ENCODE measurements at places on chromosomes 4 and X. TPM values are rescaled to one million over a fixed set of nuclear protein-coding genes. Genes with fewer than 3 reads are reported as not detected.

GRCh38 chrX:122582280-122582974 is 601.7 kb upstream of the GRIA3 start:
- no peak overlapping the region for H3K4me3 ChIP-seq
- no peak overlapping the region for H3K27ac ChIP-seq
- no peaks in the 10 kb centered on the region for H3K27me3 ChIP-seq
- H3K36me3 ChIP-seq, result no peaks in the 10 kb centered on the region
- H3K4me1 ChIP-seq, result no peaks in the 10 kb centered on the region

- H3K36me3 ChIP-seq, result no peaks in the 10 kb centered on the region
- H3K27ac ChIP-seq, result no peak overlapping the region
- no peak overlapping the region for H3K4me3 ChIP-seq
- peak; percentile 34 for DNase-seq
- no peaks in the 10 kb centered on the region for H3K4me1 ChIP-seq
Measured at GRCh38 chr4:178632415-178632814, 1190.2 kb upstream of the AGA start.

DNA sequence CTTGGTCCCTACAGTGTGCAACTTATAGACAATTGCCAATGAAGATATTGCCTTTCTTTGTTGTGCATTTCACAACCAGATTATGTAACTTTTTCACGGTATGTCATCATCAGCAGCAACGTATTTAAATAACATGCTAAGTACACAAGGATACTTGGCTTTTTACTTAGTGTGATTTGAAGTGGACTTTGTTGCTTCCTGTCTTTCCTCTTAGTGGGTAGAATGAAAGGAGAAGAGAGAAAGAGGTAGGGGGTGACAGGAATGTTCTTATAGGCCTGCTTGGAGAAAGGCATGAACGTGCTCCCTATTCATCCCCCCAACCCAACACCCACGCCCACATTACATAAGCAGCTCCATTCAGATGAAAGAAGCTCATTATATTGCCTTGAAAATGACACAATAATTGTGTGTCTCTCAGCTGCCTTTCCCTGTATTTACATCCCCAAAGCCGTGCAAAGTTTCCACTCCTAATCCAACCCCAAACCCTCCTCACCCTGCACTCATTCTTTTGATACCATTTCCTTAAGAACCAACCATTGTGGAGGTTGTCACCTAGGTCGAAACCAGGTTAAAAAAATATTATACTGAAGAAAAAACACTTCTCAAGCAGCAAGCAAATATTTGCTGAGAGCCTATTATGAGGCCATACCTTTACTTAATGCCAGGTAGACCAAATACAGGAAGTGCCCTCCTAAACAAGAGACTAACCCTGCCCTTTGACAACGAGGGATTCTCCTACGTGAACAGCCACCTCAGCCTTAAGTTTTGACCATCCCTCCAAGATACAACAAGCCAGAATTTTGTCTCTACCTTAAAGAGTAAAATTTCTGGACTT is 25.2 kb upstream of the GK start:
- no peaks in the 10 kb centered on the region for H3K36me3 ChIP-seq
- no peak overlapping the region for H3K27ac ChIP-seq
- H3K27me3 ChIP-seq, result no peaks in the 10 kb centered on the region
- H3K4me1 ChIP-seq, result no peaks in the 10 kb centered on the region

- no peak for DNase-seq
- peaks cover 8% of the 10 kb centered on the region for H3K4me1 ChIP-seq
- no peaks in the 10 kb centered on the region for H3K27me3 ChIP-seq
- no peak overlapping the region for H3K4me3 ChIP-seq
- no peaks in the 10 kb centered on the region for H3K36me3 ChIP-seq
Measured at GRCh38 chr4:187612301-187612700, 383.3 kb upstream of the ZFP42 start.

DNA sequence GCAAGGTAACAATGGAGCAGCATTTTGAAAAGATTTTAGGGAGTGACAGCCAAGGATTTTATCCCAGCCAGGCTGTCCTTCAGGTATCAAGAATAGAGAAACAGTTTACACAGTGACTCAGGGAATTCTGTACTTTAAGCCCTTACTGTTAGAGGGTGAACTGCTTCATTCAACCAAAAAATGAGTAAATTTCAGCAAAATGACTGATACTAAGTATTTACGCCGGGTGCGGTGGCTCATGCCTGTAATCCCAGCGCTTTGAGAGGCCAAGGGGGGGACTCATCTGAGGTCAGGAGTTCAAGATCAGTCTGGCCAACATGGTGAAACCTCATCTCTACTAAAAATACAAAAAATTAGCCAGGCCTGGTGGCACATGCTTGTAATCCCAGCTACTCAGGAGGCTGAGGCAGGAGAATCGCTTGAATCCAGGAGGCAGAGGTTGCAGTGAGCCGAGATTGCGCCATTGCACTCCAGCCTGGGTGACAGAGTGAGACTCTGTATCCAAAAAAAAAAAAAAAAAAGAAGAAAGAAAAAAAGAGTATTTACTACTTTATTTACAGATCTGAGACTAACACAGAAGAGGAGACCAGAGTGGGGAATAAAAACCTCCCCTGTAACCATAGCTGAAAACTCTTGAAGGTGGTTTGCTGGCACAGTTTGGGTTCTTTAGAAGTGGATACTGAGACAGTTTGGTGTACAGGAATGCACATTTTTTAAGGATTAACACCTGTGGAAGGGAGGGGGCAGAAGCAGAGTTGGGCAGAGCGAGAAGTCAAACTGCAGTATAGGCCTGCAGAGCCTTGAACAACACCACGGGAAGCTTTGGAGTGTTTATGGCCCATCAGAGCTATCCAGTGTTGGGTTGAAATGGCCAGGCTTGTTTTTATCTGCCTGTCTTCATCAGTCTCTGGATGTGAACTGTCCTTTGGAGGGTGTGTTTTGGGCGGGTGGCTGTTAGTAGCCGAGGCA is 40.5 kb downstream of the TMEM131L start:
- H3K4me1 ChIP-seq, result no peaks in the 10 kb centered on the region
- no peak overlapping the region for H3K27ac ChIP-seq
- H3K27me3 ChIP-seq, result no peaks in the 10 kb centered on the region
- no peak for DNase-seq
- H3K4me3 ChIP-seq, result no peak overlapping the region

DNA sequence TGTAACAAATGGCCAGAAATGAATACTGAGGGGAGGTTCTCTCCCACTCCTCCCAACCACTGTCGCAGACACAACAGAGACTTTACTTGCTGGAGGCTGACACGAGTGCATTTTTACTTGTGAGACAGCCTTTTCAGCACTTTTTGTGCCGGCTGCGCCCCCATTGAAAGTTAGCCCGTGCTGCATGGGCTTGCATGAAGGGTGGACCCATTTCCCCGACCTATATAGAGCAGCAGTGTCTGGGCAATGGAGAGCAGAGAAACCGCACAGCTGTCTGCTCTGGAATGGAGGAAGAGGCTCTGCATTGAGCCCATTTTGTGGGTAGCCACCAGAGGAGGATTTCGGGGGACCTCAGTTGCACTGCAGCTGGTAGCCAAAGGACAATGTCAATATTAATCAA is 208.8 kb downstream of the UGT8 start:
- no peaks in the 10 kb centered on the region for H3K4me1 ChIP-seq
- no peak overlapping the region for H3K4me3 ChIP-seq
- H3K36me3 ChIP-seq, result no peaks in the 10 kb centered on the region
- no peak overlapping the region for H3K27ac ChIP-seq

DNA sequence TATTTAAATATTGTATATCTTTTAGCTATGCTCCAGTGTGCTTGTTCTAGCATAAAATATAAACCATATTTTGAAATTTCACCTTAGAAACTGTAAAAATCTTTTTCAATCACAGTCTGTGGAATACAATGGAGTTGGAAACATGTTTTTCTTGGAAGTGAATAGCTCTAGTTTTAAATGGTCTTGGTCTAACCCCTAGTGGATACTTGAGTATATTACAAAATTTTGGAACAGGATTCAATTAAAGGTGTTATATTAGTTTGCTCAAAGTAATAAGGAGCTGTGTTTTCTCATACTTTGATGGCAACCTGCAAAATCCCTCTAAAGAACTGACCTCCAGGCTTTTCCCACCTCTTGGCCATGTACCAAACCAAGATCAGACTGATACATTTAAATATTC is 48.2 kb downstream of the STK26 start:
- DNase-seq, result peak; percentile 10
- no peaks in the 10 kb centered on the region for H3K4me1 ChIP-seq
- no peak overlapping the region for H3K27ac ChIP-seq
- H3K4me3 ChIP-seq, result no peak overlapping the region

GRCh38 chrX:17617806-17618205 is 119.5 kb upstream of the SCML1 start:
- H3K27me3 ChIP-seq, result no peaks in the 10 kb centered on the region
- H3K4me3 ChIP-seq, result no peak overlapping the region
- peak overlapping the region; percentile 72 for H3K27ac ChIP-seq
- no peaks in the 10 kb centered on the region for H3K36me3 ChIP-seq
- peak; percentile 21 for DNase-seq

DNA sequence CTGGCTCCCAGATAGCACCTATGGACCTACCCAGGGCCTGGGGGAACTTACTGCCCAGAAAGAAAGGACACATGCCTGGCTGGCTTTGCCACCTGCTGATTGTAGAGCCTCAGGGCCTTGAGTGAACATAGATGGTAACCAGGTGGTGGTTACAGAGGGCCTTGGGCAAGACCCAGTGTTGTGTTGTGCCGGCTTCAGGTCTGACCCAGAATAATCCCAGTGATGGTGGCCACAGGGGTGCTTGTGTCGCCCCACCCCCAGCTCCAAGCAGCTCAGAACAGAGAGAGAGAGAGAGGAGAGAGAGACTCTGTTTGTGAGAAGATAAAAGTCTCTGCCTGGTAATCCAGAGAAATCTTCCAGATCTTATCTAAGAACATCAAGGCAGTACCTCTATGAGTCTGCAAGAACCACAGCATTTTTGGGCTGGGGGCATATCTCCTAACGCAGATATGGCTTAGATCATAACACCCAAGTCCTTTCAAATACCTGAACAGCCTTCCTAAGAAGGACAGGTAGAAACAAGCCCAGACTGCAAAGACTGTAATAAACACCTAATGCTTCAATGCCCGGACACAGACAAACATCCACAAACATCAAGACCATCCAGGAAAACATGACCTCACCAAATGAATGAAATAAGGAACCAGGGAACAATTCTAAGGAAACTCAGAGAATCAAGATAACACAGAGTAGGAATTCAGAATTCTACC is 16.3 kb upstream of the RP2 start:
- no peaks in the 10 kb centered on the region for H3K36me3 ChIP-seq
- no peaks in the 10 kb centered on the region for H3K4me1 ChIP-seq
- no peak overlapping the region for H3K4me3 ChIP-seq
- no peaks in the 10 kb centered on the region for H3K27me3 ChIP-seq

DNA sequence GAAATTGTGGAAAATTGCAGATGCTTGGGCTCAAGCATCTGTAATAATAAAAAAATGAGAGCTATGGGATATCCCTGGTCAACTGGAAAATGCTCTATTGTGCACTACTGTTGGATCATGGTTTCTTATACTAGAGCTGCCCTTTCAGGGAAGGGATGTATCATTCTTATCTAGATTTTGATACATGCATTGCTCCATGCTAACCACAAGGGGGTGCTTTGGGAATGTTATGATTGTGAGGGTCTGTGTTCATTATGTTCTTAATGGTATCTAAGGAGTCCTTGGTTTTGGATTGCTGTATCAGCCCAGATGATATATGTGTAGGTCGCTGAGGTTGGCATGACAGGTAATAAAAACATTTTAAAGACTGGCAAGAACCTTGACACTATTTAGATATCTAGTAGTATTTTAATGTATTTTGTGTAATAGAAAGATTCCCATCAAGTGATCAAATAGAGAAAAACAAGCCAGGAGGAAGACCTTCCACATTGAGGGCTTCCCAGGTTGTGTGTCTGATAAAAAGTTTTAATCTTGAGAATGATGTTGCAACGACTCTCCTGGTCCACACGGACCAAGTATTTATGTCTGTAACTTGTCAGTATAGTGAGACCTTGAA is 49.2 kb upstream of the TLR2 start:
- H3K4me1 ChIP-seq, result no peaks in the 10 kb centered on the region
- no peaks in the 10 kb centered on the region for H3K27me3 ChIP-seq
- DNase-seq, result peak; percentile 56
- H3K4me3 ChIP-seq, result no peak overlapping the region
- peaks cover 29% of the 10 kb centered on the region for H3K36me3 ChIP-seq
- no peak overlapping the region for H3K27ac ChIP-seq

- no peaks in the 10 kb centered on the region for H3K27me3 ChIP-seq
- H3K36me3 ChIP-seq, result no peaks in the 10 kb centered on the region
- H3K4me1 ChIP-seq, result no peaks in the 10 kb centered on the region
- DNase-seq, result no peak
- no peak overlapping the region for H3K4me3 ChIP-seq
Measured at GRCh38 chr4:6727943-6728250, 11.9 kb downstream of the BLOC1S4 start.

- DNase-seq, result no peak
- no peak overlapping the region for H3K4me3 ChIP-seq
- H3K27ac ChIP-seq, result no peak overlapping the region
- H3K27me3 ChIP-seq, result no peaks in the 10 kb centered on the region
- no peaks in the 10 kb centered on the region for H3K4me1 ChIP-seq
Measured at GRCh38 chr4:127985989-127986388, 20.8 kb downstream of the ABHD18 start.

DNA sequence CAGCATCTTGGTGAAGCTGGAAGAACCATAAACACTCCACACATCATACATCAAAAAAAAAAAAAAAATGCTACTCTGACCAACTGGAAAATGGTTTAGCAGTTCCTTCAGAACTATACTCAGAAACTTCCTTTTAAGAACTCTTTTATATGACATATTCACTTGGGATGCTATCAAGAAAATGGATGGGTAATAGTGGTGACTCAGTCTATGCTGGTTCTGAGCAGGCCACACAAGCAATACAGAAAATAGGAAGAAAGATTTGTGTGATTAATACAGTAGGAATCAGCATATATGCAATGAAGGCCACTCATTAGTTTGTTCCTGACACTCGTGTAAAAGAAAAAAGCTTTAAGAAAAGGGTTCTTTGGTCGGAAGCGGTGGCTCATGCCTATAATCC is 123.5 kb upstream of the FAT4 start:
- H3K27me3 ChIP-seq, result no peaks in the 10 kb centered on the region
- DNase-seq, result no peak
- no peak overlapping the region for H3K4me3 ChIP-seq
- H3K4me1 ChIP-seq, result no peaks in the 10 kb centered on the region

GRCh38 chr4:173073939-173074500 is 94.6 kb upstream of the GALNT7 start:
- no peaks in the 10 kb centered on the region for H3K36me3 ChIP-seq
- H3K4me1 ChIP-seq, result no peaks in the 10 kb centered on the region
- DNase-seq, result no peak
- no peaks in the 10 kb centered on the region for H3K27me3 ChIP-seq

Gene DDIT4L
- 2.1 TPM for polyA plus RNA-seq

Gene SLC16A2
- polyA plus RNA-seq, result 13.1 TPM

Gene KLKB1
- 0.03 TPM for polyA plus RNA-seq

Gene OTC
- not detected for polyA plus RNA-seq

Gene GLA
- polyA plus RNA-seq, result 20.4 TPM

Gene CXCL8
- polyA plus RNA-seq, result 6.0 TPM

Gene CLTRN
- polyA plus RNA-seq, result 0.16 TPM

Gene CD40LG
- polyA plus RNA-seq, result not detected

Gene PCDH7
- polyA plus RNA-seq, result 0.45 TPM

Gene OFD1
- 13.4 TPM for polyA plus RNA-seq

Gene TMPRSS11E
- not detected for polyA plus RNA-seq

Gene MAGEA8
- 0.15 TPM for polyA plus RNA-seq
